ENCODE measurements at places on chromosomes 3 and 15. TPM values are rescaled to one million over a fixed set of nuclear protein-coding genes. Genes with fewer than 3 reads are reported as not detected.

GRCh38 chr3:171959532-171960089 is 79.8 kb upstream of the FNDC3B start:
- DNase-seq, result no peak

- DNase-seq, result peak; percentile 74
Measured at GRCh38 chr3:34260271-34261000, 462.0 kb downstream of the PDCD6IP start.

- peak; percentile 37 for DNase-seq
Measured at GRCh38 chr3:108486941-108487340, 23.5 kb downstream of the MYH15 start.

DNA sequence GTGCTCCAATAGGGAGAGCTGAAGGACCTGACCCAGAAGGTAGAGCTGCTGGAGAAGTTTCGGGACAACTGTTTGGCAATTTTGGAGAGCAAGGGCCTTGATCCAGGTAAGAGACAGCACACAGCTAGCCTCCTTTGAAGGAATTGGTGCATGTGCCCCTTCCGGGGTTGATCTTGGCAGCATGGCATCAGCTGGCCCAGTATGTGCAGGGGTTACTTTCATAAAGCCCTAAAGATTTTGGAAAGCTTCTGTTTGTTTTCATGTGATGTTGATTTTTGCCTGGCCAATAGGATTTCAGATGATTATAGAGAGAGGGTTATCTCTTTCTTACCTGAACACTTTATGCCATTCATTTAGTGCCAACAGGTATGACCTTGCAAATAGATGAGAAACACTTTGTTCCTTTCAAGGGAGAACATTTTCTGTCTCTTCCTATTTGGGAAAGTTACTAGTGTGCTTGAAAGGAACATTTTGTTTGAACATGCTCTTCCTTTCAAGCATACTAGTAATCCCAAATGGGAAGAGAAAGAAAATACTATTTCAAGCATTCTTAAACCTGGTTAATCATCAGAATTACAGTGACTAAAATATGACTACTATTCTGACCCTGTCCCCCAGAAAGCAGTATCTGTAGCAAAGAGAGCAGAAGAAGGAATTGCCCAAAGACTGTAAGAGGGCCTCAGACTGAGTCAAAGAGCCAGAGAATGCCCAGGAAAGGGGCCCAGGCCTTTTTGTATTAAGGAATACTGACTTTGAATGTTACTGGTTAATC is 7.5 kb downstream of the KNSTRN start:
- no peak for DNase-seq

Gene MYH15
- total RNA-seq, result 0.54 TPM

Gene HHATL
- total RNA-seq, result 586 TPM

Gene IGSF10
- 15.5 TPM for total RNA-seq

Gene LYZL4
- not detected for total RNA-seq

Measured in right cardiac atrium (tissue), 5 donors.